Progenitor cell of endocrine pancreas (in vitro differentiated cells): ENCODE measurements at places on chromosomes 12 and 14.

DNA sequence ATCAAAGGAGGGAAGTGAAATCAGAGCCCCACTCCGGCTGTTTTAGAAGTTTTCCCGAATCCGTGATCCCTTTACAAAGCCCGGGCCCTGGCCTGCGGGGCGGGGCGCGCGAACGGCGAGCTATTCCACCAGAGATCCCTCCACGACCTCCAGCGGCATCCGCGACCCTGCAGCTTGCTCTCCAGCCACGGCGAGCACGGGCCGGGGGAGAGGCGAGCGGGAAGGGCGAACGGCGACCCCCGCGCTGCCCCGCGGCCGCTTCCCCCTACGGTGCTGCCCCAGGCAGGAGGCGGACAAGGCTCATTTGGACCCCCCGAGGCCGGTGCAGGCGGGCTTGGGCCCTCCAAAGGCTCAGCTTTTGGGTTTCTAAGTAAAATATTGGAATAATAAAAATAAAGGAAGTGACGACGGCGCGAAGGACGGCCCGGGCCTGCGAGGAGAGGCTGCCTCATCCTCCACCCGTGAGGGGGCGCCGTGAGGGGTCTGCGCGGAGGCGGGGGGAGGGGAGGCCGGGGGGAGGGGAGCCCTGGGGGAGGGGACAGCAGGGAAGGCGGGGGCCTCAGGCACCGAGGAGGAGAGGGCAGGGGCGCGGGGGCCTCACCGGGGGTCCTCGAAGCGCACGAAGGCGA, 613 bp downstream of the SRSF9 start:
- no peak for DNase-seq

DNA sequence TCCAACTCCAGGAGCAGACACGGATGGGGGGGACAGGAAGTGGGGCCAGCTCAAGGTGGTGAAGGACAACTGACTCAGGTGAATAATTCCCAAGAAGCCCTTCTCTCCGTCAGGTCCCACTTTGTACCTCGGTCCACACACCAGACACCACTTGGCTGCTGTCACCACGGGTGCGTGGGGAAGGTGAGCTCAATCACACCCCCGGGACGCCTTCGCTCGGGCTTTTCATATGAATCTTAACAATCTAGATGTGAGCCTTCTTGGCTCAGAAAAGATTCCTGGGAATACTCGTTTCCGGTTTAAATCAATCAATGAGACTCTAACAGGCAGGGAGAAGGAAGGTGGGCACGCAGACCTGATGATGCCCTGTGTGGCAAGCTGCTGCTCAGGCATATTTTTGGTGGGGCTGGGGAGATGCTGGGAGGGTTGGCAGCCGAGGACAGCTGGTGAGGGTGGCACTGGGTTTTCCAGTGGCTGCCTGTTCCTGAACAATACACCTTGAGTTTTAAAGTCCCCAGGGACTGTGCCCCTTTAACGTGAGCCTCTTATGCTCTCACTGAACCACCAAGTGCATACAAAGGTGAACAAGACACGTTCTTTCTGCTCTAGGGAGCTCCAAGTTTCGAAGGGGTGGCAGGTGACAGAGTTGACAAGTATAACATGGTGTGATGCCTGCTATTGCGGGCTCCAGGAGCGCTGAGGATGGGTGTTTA, 5.1 kb downstream of the TESC start:
- no peak for DNase-seq

DNA sequence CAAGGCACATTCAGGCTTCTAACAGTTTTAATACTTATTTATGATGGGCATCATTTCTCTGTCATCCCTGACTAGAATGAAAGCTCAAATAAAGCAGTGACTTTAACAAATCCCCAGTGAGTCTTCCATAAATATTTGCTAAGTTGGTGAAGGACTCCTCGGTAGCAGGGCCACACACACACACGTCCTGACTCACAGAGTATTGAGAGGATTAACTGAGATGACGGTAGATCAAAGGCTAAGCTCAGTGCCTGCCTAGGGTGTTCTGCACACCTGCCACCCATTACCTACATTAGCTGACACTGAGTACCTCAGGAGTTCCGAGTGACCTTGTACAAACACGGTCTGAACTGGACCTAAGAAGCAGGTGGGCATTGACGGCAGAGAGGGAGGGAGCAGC, 197.3 kb upstream of the SFSWAP start:
- DNase-seq: no peak

- no peak for DNase-seq
Observed at GRCh38 chr14:59362513-59362912, 102.7 kb downstream of the GPR135 start.

DNA sequence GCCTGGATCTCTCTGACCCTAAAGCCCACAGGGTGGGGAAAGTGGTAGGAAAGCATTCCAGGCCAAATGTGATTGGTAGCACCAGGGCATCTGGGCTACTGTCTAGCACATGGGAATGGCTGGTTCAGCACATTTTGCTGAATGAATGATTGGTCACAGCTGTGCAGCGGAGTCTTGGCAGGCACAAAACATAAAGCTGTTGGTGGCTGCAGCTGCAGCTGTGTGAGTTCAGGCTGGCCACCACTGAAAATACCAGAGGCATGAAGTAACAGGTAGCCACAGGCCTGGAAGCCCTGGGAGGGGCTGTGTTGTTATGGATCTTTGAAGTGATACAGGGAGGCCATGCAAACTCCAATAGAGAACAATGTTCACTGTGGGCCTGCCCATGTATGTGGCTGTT, 72.7 kb downstream of the MYRFL start:
- DNase-seq: no peak

GRCh38 chr12:47378907-47379306, 299.1 kb upstream of the AMIGO2 start:
- no peak for DNase-seq

- DNase-seq: no peak
Observed at GRCh38 chr14:64265222-64265621, 28.9 kb downstream of the ESR2 start.

- no peak for DNase-seq
Observed at GRCh38 chr12:39405580-39405979, 37.3 kb downstream of the KIF21A start.

- DNase-seq: no peak
Observed at GRCh38 chr14:79972230-79972629, 239.1 kb downstream of the DIO2 start.

GRCh38 chr12:31715283-31715825, 13.5 kb downstream of the AMN1 start:
- no peak for DNase-seq

DNA sequence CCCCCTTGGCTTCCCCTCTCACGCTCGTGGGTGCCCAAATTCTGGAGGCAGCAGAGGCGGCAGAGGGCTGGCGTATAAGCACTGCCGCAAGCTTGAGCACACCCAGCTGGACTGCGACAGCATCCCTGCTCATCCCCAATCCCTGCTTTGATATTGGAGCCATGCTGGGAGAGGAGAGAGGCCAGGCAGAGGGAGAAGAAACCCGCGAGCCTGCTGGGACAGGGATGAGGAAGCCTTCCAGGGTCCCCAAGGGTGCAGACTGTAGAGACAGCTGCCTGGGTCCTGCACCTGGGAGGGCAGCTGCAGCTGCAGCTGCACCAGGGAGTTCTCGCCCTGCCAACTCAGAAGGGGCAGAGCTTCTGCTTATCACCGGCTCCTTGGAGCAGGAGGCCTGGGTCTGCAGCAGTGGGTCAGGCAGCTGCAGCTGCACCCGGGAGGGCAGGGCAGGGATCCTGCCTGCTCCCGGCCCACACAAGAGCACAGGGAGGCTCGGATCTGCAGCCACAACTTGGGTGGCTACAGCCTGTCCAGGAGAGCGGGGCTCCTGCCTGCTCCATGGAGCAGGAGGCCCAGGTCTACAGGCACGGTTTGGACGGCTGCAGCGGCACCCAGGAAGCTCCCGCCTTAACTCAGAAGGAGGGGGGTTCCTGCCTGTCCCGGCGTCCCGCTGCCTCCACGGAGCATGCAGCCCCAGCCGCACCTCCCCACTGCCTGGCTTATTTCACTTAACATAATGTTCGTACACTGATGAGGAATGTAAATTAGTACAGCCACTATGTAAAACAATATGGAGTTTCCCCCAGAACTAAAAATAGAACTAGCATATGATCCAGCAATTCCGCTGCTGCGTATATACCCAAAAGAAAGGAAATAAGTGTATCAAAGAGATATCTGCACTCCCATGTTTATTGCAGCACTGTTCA, 60.4 kb upstream of the SGPP1 start:
- DNase-seq: no peak

GRCh38 chr14:38762426-38762825, 340.6 kb downstream of the SEC23A start:
- DNase-seq: no peak

GRCh38 chr14:25836636-25837035, 761.2 kb downstream of the NOVA1 start:
- no peak for DNase-seq

DNA sequence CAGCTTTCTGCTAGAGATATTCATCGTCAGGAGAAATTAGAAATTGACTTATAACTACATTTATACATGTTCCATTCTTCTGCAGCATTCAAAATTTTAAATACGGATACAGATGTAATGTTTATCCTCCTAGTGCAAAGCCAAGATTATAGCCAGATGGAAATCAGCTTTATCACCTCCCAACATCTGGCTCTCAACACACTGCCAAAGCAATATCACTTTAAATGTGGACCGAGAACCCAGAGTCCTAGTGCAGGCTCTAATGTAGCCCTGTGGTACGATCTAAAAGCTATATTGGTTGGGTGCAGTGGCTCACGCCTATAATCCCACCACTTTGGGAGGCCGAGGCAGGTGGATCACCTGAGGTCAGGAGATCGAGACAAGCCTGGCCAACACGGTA, 6.5 kb downstream of the MLH3 start:
- no peak for DNase-seq
